AG04449 (cell line): ENCODE measurements at places on chromosomes 16 and 17.

DNA sequence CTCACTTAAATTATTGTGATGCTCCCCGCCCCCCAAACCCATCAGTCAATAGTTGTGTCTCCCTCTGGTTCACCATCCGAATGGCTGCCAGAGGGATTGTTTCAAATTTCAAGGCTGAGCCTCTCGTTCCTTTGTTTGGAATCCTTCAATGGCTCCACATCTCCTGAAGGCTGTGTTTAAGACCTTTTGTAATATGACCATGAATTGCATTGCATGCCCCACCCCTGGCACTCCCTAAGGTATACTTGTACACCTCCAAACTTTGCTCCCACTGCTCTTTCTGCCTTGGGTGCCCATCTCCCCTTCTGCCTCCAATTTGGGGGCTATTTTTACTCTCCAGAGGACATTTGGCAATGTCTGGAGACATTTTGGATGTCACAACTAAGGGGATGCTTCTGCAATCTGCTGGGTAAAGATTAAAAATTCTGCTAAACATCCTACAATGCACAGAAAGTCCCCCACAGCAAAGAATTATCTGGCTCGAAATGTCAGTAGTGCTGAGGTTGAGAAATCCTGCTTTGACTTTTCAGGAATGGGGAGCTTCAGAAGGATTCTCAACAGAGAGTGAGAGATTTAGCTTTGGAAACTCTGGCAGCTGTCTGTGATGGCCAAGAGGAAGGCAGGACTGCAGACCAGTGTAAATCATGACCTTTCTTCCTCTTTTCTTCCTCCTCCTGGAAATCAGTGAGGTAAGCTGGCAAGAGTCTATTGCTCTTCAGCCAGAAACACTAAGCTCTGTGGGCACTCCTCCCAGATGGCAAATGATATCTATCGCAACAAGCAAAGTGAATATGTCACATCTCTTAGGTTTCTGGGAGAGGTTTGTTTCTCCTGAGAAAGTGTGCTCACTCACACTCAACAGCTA is 8.7 kb upstream of the IL4R start:
- DNase-seq, result no peak

DNA sequence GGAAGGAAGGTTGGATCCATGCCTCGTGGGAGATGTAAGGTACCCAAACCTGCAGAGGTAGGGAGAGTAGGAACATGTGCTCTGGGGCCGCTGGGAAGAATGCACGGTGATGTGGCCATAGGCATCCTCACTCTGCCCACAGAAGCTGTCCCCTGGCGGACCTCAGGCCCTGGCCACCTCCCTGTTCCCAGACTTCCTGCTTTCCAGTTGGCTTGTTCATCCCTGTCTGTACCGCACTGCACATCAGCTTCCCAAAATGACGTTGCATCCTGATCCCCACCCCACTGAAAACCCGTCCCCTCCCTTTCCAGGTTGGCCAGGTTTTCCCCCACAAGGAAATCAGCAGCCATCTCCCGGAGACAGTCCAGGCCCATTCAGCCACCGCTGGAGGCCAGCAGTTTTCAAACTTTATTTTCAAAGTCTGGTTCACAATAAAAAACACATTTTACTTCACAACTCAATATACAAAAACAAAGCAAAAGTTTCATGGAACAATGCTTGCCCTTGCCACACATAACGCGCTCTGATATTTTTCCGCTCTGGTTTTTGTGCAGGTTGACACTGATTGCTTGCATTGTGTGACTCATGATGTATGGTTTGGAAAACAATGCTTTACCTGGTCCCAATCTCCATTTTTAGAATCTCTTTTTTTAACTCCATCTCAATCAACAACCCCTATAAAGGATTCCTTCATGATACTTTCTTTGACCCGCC is 143.0 kb downstream of the GAS7 start:
- no peak for DNase-seq

DNA sequence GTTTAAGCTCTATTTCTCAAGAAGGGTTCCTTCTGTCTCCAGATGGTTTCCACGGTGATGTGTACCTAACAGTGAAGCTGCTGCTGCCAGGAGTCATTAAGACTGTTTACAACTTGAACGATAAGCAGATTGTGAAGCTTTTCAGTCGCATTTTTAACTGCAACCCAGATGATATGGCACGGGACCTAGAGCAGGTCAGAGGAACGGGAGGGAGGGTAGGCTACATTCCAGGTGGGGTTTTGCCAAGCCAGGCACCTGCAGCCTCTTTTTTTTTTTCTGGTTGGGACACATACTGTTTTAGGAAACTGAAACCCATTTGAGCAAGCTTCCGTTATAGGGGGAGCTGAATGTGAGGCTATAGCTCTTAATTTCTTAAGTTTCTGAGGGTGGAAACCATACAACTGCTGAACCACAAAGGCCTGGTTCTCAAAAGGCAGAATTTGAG is 10.6 kb downstream of the LIG3 start:
- DNase-seq, result no peak

GRCh38 chr16:86501989-86502855 is 8.1 kb upstream of the FOXF1 start:
- no peak for DNase-seq

GRCh38 chr16:50291719-50292565 is 25.6 kb downstream of the ADCY7 start:
- no peak for DNase-seq

- no peak for DNase-seq
Measured at GRCh38 chr16:14362774-14363371, 267.2 kb downstream of the PARN start.

- no peak for DNase-seq
Measured at GRCh38 chr16:67086822-67087221, 22.9 kb upstream of the PHAF1 start.

GRCh38 chr17:41777574-41778188 is 8.8 kb downstream of the JUP start:
- DNase-seq, result peak; percentile 47

- DNase-seq, result no peak
Measured at GRCh38 chr17:17419631-17420030, 57.2 kb upstream of the MED9 start.

- DNase-seq, result no peak
Measured at GRCh38 chr17:1323336-1323735, 43.9 kb downstream of the TRARG1 start.

GRCh38 chr17:56870081-56870651 is 36.2 kb downstream of the DGKE start:
- DNase-seq, result no peak

DNA sequence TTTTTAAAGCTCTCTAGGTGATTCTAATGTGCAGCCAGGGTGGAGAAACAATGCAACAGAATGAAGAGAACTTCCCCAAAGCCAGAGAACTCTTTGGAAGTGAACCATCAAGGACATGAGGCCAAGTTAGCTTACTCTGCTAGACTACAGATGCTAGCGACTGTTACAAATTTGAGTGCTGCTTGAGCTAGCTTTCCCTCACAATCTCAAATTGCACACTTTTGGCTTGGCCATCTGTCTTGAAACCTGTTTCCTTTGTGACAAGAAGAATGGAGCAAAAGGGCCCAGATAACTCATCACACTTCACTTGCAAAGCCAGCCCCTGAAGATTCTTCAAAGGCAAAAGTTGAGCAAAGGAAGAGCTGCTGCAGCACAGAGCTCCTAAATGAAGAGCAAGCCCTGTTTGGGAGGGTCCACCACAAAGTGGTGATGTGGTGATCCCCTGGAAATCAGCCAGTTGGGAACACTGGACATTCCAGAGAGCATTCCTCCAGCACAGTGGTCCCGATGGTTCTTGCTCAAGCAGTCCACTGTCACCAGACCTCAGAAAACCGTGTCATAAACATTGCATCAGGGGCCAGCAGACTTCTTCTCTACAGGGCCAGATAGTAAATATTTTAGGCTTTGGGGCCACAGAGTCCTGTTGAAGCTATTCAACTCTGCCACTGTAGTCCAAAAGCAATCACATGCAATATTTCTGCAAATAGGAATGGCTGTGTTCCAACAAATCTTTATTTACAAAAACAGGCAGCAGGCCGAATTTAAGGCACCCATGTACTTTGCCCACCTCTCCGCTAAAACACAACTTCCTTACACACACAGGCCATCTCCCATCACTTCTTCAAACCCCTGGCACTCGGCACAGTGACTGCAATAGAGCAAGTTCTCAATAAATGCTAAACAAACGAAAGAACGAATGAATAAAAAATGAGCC is 21.2 kb downstream of the SLC39A11 start:
- DNase-seq, result no peak

GRCh38 chr16:117379-118365 is 20.8 kb downstream of the NPRL3 start:
- no peak for DNase-seq

DNA sequence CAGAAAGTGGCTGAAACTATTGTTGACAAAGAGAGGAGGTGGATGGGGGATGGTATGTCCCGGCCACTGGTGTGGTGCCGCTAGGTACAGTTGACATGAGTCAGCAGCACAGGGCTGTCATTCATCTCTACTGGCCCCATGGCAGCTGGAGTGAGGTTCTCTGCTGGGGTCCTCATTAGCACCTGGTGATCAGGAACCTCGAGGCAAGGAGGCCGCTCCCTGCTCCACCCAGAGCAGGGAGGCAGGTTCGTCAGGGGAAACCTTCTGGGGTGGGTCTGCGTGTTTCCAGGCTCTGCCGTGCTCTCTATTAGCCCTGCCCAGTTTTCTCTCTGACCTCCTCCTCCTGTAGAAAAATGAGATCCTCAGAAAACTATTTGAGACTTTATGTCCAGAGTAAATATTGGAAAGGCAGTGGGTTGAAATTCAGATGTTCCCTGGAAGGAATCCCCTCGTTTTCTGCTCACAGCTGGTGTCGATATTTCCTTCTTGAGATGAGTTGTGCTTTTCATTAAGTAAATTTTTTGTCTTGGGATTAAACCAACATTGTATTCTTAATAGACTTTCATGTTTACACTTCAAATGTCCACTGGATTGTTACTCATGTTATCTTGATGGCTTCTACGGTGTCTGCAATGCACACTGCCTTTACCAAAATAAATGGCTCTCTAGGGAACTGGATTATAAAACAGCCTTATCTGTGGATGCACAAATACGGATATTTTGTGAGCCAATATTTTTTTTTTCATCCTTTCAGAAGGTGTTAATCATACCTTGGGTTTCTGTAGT is 7.1 kb downstream of the NTN1 start:
- no peak for DNase-seq

DNA sequence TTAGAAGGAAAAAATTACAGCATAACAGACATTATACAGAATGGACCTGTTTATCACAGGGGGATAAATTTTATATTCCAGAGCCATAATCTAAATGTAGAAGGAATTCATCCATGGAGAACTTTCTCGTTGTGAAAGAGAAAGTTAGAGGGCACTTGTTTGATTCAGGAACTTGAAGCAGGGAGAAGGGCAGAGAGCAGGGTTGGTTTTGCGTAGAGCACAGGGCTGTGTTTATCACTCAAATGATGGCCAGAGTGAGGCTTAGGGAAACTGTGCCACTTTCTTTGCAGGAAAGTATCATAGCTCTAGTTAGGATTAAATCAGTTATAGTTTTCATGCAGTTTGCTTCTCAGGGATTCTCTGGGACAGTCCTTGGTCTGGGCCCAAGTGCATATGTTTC is 29.1 kb upstream of the MED13 start:
- DNase-seq, result no peak

DNA sequence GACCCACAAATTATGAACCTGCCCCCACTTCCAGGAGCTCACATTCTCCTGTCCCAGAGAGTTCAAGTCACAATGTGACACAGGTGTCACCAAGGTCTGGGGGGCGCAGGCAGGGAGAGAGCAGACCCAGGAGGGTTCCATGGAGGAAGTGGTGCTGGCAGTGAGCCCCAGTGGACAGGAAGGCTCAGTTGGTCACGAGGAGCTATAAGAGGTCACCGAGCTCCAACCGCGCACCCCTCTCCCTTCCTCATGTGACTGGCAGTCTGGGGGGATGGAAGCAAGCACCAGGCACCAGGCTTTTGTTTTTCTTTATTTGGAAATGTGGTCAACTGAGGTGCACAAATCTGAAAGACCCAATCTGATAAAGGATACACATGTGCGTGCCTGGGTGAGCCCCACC is 2.5 kb downstream of the ITGAD start:
- no peak for DNase-seq

- no peak for DNase-seq
Measured at GRCh38 chr16:77409311-77409710, 25.5 kb downstream of the ADAMTS18 start.

GRCh38 chr17:2631211-2631610 is 37.8 kb downstream of the PAFAH1B1 start:
- no peak for DNase-seq

GRCh38 chr17:728911-729310 is 3.5 kb upstream of the TLCD3A start:
- no peak for DNase-seq

DNA sequence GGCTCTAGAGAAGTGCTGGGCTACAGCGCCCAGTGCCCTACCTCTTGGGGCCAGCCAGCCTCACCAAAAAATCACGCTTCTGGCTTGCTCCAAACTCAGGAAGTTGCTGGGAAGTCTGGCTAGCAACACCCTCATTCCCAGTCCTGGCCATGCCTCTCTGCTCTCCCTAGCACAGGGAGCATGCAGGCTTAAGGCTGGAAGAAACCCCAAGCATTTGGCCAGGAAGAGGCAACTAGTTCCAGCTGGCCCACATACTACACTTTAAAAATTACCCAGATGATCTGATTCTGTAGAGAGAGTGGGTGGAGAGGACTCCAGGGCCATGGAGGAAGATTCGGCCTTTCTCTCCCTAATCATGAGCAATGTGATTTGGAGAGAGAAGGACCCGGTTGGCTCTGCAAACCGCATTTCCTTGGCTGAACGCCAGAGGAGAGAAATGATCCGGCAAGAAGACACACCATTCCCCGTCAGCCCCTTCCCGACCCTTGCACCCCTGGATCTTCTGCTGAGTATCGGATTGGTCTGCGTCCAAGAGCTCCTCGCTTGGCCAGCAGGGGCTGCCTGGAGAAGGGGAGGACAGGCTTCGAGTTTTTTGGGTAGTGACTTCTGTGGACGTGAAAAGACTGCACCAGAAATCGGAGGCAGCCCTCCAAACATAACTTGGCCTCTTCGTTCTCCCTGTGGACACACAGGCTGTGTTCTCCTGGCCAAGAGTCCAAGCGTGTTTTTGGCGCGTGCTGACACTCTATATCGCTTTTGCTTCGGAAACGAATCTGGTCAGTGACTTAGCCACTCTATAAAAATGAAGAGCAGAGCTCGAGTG is 406.3 kb downstream of the WWOX start:
- DNase-seq, result no peak

DNA sequence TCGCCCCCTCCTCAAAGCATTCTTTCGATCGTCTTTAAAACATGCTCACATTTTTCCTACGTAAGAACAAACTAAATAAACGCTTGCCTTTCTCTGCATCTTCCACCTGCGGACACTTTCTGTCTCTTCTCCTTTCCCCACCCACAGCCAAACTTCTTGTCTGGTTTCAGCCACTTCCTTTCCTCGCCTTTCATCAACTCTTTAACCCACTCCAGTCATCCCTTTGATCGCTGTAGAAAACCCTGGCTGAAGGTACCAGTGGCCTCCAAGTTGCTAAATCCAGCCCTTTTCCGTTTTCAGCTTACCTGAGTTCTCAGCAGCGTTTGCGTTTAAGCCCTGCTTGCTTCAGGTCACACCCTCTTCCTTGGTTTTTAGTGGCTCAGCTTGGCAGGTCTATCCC is 483 bp downstream of the RPA1 start:
- DNase-seq, result no peak
